NCI-H526 (cell line): ENCODE measurements at places on chromosomes 5 and 9.
A peak's percentile ranks its signal among the peaks of the same experiment; 100 is the strongest.

DNA sequence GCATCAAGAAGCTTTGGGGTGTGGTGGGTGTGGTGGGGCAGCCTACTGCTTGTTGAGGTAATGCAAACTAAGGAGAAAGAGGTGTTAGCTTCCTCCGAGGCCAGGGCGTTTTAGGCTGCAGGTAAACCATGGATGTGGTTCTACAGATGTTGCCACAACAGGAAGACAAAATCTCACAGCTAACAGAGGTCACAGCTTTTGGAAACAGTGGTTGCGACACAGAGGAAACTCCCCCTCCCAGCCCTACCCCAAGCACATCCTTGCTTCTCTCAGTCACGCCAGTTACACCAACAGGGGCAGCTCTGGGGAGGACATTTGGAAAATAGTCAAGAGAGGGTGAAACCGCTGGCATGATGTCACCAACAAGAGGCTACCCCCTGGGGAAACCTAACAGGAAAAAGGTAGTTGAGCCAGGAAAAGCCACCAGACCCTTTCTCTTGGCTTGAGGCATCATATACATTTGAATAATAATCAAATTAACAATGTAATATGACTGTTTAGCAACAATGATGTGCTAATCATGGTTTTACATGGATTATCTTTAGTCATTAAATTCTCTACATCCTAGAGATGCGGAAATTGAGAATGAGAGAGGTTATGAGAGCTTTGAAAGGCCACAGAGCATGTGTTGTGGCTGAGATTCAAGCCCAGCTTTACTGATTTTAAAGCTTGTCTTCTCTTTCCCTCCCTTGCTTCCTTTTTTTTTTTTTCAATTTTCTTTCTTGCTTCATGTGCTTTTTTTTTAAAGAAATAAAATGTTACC lies 82.2 kb upstream of the IL12B start:
- no peak for DNase-seq

DNA sequence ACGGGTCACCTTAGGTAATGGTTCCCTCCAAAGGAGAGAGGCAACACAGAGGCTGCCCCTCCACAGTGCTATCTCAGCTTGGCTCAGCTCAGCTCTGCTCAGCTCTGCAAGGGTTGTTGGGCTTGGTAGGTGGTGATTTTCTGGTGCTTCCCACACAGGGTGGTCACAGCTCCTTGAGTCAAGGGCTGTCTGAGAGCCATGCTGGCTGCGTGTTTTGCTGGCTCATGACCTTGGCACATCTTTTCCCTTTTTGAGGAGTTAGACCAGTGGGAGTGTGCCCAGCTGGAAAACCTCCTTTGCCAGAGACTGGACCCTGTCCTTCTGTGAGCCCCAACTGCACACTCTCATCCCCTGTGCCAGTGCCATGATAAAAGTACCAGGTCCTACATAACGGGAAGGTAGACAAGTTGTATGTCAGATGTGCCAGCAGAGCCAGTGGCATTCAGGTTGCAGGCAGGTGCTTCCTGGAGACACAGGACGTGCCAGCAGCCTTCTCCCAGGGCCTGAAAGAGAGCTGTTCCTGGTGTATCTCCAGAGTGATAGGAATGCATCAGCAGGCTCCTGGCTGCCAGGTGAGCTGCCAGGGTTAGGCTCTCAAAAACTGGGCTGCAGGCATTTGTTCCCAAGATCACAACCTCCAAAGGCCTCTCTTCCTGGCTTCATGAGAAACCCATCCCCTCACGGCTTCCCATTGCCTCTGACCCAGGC lies 118.6 kb upstream of the CXCL14 start:
- DNase-seq = no peak

DNA sequence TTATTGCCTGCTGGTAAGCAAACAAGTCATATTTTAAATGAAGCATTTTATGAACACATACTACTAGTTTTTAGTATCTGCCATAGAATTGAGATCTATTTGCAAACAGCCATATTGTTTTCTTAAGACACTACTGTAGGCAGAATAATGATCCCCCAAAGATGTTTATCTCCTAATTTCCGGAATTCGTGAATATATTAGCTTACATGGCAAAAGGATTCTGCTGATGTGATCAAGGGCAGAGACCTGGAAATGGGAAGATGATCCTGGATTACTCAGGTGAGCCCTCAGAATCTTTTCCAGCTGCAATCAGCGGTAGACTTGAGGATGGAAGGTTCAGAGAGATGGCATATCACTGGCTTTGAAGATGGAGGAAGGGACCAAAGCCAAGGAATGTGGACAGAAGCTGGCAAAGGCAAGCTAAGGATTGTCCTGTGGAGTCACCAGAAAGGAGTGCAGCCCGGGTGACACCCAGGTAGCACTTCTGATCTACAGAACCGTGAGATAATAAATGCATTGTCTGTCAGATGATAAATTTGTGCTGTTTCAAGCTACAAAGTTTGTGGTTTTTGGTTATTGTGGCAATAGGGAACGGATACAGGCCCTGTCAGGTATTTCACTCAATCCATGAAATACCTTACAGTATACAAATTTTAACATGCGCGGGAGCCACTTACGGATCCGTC lies 1.0 kb upstream of the ERCC6L2 start:
- DNase-seq = peak; percentile 17

GRCh38 chr9:83599071-83599470 lies 23.9 kb upstream of the IDNK start:
- DNase-seq = no peak

DNA sequence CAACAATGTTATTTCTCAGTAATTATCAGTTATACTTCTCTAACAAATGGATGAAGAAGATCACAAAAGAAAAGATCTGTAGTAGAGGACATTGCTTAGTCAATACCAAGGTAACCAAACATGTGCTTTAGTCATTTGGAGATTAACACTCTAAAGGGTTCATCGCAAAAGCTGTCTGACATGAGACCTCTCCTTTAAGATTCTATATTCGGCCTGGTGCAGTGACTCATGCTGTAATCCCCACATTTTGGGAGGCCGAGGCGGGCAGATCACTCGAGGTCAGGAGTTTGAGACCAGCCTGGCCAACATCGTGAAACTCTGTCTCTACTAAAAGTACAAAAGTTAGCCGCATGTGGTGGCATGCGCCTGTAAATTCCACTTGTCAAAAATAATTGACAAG lies 18.3 kb upstream of the CKMT2 start:
- DNase-seq = no peak

GRCh38 chr9:127561491-127562278 lies 50.4 kb upstream of the STXBP1 start:
- no peak for DNase-seq

- DNase-seq = no peak
Measured at GRCh38 chr5:134567641-134568336, 42.3 kb downstream of the JADE2 start.

DNA sequence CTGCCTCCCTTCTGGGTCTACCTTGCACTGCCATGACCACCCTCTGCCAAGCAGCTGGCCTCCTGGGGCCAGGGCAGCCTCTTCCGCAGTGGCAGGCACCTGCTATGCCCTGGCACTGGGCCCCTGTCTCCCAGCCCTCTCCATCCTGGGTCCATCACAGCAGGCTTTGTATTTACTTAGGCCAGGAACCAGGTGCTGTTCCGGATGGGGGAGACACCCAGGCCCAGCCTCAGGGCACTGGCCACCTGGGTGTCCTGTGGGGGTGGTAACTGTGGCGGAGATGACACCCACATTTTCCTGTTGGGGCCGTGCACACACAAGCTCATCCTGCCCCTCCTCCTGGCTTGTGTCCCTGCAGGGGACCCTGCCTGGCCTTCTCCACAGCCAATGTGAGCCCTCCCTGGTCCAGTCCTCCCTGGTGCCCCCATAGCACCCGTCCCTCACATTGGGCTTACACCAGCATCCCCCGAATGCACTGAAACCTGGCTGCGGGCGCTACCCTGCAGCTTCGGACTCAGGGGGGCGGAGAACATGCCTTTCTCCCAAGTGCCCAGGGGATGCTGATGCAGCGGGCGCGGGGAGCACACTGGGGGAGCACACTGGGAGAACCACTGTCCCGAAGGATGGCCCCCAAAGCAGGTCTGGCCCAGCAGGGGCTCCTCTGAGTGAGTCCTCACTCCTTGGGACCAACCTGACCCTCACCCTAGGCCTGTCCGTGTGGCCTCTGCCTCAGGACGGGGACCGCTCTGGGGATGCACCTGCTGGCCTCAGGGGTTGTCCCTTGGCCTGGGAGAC lies 17.9 kb downstream of the FAM163B start:
- no peak for DNase-seq

DNA sequence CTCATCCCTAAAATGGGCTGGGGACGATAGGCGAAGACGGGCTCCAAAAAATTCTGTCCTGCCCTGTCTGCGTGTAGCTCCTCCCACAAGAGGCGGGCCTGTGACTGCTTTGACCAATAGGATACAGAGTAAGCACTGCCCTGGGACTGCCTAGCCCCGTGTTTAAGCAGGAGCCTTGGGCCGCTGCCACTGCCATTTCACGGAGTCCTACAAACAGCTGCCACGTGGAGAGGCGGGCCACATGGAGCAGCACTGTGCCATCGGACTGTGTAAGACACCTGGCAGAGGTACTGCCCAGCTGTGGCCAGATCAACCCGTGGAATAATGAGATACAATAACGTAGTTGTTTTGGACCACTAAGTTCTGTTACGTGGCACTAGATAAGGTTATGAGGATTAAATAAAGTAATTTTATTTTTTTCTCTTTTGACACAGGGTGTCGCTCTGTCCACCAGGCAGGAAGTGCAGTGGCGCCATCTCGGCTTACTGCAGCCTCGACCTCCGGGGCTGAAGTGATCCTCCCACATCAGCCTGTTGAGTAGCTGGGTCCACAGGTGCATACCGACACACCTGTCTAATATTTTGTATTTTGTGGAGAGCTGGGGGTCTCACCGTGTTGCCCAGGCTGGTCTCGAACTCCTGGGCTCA lies 87.2 kb downstream of the LMNB1 start:
- DNase-seq = no peak

DNA sequence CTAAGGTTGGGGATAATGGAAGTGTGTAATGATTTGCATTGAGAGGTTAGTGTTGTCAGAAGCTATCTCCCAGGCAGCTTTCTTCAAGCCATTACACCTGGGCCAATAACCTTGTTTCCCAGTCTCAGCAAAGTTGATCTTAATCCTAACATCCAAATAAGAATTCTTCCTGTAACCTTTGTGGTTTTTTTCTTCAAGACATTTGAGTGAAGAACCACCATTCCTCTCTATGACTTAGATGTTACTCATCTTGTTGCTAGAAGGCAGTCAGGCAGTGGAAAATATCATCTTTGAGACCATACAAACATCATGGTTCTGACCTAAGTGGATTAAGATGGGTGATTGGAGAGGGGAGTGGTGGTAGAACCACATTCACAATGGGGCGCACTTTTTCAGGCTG lies 103.5 kb downstream of the NDUFAF2 start:
- DNase-seq = no peak

DNA sequence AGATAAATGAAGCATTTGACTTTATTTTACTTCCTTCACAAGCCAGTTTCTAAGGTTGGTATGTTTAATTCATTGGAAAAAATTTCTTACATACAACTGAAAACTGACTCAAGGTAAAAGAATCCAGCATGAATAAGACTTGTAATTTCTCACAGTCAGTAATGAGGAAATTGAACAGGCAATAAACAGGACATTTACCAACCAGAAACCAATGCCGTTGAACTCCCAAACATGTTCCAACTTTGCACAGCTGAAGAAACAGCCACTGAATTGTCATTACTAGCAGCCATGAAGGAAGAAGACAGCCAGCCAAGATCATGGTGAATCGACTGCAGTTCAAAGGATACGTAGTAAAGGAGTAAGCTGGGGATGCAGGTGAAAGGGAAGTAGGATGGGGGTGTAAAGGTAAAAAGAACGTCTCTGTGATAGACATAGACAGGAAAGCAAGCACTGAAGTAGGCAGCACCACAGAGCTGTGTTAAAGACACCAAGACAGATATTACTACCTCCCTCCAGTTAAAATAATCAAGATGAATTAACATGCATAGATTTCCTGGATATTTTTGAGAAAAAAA lies 21.3 kb upstream of the SLC12A2 start:
- no peak for DNase-seq

DNA sequence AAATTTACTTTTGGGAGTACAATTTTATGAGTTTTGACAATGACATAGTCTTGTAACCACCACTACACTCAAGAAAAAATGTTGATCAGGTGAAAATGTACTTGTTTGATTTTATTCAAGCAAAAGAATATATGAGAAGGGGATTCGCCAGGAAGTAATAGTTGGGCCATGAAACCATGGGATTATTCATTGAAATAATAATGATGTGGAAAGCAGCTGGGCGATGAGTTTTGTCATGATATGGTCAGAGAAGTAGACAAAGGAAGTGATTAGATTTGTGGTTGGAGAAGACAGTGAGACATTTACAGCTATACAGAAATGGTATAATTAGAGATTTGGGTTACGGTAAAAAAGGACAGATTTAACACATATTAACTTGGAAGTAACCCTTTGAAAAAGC lies 11.2 kb downstream of the HMGCR start:
- no peak for DNase-seq

DNA sequence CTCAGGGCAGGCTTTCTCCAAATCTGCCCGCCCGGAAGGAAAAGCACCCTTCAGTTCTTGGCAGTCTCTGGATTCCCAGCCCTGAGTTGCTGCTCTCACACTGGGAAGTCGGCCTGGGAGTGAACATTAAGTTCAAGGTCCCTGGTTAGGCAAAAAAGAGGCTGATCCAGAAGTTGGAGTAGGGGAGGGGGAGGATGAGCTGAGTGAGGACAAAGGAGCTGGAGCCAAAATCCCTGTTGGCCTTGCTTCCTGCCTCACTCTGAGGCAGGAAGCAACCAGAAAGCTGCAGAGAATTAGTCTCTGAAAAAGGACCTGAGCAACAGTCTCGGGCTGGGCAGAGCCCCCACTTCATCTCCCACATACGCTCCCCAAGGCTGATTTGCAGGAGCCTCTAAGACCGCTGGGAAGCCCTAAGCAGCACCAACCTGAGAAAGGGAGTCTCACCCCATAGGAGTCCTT lies 15.0 kb upstream of the RPS14 start:
- DNase-seq = no peak

- DNase-seq = no peak
Measured at GRCh38 chr5:462051-462481, 19.1 kb downstream of the EXOC3 start.

GRCh38 chr9:112761912-112762655 lies 11.5 kb downstream of the SNX30 start:
- no peak for DNase-seq

DNA sequence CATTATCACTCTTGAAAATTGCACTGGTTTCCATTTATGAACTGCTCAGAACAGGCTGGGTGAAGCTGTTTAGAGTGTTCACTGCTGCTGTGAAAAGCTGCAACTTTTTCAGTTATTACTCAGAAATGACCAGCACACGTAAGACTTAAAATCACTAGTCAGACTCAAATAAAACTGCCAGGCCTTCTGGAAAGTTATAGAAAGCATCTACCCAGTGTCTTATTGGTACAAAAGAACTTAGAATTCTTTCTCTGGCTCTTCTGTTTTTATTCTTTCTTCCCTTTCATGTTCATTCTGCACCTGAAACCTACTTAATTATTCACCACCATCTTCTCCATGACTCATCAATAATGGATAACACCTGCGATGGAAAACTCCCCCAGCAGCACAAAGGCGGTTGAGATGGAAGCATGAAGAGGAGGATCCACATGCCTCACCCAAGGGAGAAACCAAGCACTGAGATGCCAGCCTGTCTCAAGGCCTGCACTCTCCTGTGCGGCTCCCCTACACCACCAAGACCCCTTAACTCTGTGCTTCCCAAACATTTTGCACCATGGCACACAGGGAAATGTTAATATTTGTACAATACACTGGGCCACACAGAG lies 171.9 kb downstream of the ENTREP1 start:
- no peak for DNase-seq

- no peak for DNase-seq
Measured at GRCh38 chr9:19137282-19137681, 10.0 kb upstream of the PLIN2 start.

- no peak for DNase-seq
Measured at GRCh38 chr9:120916588-120916987, 10.0 kb downstream of the TRAF1 start.

GRCh38 chr9:86766912-86767311 lies 180.4 kb downstream of the GAS1 start:
- DNase-seq = peak; percentile 79
